Activated CD4-positive, alpha-beta memory T cell treated with anti-CD3 and anti-CD28 coated beads, Interleukin-2, amount 10 ng/mL, durations not matched to agents 7 days and 5 days (primary cell): ENCODE measurements at places on chromosomes 4 and X. TPM values are rescaled to one million over a fixed set of nuclear protein-coding genes. Genes with fewer than 3 reads are reported as not detected.

Gene PDLIM3
- not detected for total RNA-seq

Gene NDUFB11
- total RNA-seq: 89.0 TPM

Gene CDX4
- total RNA-seq: not detected

Gene GPC4
- not detected for total RNA-seq

Gene RNF212
- 0.88 TPM for total RNA-seq

Gene RAB33B
- 7.6 TPM for total RNA-seq

Gene MAMLD1
- total RNA-seq: 5.6 TPM

Gene TECRL
- not detected for total RNA-seq

Gene CSAG1
- total RNA-seq: not detected

Gene RUFY3
- 9.1 TPM for total RNA-seq

Gene SLC16A2
- 0.05 TPM for total RNA-seq

Gene HSFX2
- total RNA-seq: not detected

Gene SPANXB1
- not detected for total RNA-seq

Gene ATOH1
- not detected for total RNA-seq

Gene FSTL5
- total RNA-seq: not detected

Gene OGT
- total RNA-seq: 360 TPM
